ENCODE measurements at places on chromosomes 6 and 20.
A peak's percentile ranks its signal among the peaks of the same experiment; 100 is the strongest.

DNA sequence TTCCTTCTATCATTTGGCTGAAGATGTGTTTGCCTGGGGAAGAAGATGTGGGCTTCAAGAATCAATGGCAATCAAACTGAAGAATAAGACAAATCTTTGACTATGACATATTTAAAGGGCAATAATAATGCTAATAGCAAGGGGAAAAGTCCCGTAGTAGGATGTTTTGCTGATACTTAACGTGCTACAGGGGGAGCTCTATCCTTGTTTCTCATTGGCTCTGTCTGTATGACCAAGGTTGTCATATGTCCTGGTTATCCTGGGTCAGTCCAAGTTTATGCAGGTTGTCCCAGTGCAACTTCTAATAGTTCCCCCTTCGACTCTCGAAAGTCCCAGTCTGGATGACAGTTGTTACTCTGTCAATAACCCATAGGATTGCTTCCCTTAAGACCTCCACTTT lies 321.3 kb downstream of the DHX35 start:
- DNase-seq: no peak

GRCh38 chr6:170475118-170475517 lies 78.0 kb downstream of the PSMB1 start:
- no peak for DNase-seq

DNA sequence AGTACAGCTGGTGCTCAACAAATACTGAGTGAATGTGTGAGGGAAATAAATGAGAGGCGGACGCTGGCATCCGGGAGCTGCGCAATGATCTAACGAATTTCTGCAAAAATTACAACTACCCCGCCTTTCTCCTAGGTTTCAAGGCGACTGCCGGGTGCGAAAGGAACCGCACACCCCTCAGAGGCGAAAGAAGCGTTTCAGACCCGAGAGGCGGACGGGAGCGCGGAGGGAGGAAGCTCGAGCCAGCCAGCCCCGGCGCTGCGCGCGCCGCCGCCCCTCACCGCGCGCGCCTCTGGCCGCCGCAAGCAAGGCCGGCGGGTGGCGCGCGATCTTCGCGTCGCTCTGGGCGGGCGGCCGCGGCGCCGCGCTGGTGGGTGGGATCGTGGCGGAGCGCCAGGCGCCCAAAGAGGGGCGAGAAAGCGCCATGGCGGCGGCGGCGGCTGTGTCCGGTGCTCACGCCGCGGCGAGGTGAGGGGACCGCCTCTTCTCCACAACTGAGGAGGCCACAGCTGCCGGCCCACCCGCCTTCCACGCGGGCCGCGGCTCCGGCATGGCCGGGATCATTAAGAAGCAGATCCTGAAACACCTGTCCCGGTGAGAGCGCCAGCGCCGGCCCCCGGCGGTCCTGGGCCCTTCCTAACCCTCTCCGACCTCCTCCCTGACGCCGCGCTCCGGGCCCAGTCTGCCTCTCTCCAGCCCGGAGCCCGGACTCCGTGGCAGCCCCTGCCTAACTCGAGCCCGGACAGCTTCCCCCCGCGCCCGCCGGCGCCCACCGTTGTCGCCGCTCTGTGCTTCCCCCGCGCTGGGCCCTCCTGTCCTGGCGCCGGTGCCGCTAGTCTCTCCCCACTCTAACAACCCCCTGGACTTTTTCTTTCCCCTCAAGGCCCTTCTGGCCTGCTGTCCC lies at the start of gene BLTP3A:
TSS of gene BLTP3A (plus strand) at position 383 of the 904 bp plus-strand sequence. CDS start at position 551, 168 bp downstream.
- DNase-seq: peak; percentile 69

DNA sequence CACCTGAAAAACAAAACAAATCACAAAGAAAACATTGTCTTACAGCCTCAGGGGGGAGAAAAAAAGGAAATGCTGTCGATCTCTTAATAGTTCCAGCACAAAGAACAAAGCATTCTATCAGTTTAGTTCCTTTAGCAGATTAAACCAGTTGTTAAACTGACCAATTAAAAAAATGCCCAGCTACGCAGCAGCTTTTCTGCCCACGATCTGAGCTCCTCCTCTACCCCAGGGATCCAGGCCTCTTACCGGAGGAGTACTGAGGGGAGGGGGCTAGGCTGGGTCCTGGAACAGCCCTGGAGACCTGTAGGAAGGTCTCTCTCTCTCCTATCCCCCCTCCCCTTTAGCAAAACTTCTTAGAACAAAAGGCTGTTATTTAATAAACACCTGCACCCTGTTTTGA lies 13.4 kb downstream of the PTK7 start:
- DNase-seq: no peak

- no peak for DNase-seq
These were observed 157.9 kb upstream of the MARCKS start for GRCh38 chr6:113699239-113699638.

Data from A549 (cell line).